ENCODE measurements at places on chromosomes 3 and 15.

DNA sequence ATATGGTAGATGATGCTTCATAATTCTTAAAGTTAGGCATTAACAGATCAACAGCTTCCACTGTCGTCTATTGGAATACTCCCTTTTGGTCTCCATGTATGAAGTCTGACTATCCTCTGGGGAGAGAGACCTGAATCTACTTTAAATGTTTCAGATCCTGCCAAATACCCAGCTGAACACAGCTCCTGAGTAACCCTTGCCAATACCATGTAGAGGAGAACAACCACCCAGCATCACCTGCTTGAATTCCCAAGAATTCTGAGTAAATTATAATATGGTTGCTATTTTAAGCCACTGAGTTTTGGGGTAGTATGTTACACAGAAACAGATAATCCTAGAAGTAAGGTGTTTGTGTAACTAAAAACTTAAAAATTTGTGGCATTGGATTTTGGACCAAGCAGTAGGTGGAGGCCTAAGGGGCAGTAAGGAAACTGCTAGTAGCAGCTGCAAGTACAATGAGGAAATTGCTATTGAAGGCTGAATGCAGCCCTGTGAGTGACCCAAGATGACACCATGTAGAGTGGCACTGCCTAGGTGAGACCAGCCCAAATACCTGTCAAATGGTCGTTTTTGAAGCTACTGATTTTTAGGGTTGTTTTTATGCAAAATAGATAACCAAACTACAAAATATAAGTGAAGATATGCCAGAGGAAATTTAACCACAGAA lies 30.9 kb downstream of the NRG4 start:
- DNase-seq = no peak

DNA sequence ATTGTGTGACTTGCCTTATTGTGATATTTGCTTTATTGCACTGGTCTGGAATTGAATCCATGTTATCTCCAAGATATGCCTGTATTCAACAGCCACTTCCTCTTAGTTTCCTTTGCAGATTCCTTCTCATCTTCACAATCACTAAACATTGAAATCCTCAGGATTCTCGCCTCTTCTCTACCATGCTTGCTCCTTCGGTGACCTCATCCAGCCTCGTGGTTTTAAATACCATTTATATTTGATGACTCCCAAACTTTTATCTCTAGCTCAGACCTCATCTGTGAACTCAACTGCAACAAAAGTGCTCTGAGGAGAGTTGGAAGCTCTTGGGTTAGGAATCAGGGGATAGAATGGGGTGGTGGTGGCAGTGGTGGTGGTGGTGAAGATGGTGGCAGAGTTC lies 19.9 kb downstream of the POLR2M start:
- no peak for DNase-seq

- no peak for DNase-seq
Observed at GRCh38 chr3:64216274-64217147, 8.8 kb downstream of the PRICKLE2 start.

- DNase-seq = no peak
Observed at GRCh38 chr15:51267051-51267702, 71.2 kb downstream of the CYP19A1 start.

DNA sequence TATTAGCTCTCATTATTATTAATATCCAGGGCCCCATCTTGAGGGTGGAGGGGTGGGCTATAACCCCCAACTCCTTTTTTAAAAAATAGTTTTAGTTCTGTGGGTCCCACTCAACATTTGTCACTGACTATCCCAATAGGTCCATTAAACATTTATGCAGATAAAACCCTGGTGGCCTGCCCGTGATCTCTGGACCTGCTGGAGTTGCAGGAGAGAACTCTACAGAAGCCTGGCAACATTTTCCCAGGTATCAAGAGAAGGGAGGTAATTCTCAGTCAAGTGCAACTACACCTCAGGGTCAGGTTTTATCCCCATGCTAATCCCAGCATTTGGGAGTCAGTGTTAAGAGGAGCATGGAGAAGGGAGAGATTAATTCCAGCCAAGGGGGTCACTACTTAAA lies 264.4 kb upstream of the PROK2 start:
- no peak for DNase-seq

DNA sequence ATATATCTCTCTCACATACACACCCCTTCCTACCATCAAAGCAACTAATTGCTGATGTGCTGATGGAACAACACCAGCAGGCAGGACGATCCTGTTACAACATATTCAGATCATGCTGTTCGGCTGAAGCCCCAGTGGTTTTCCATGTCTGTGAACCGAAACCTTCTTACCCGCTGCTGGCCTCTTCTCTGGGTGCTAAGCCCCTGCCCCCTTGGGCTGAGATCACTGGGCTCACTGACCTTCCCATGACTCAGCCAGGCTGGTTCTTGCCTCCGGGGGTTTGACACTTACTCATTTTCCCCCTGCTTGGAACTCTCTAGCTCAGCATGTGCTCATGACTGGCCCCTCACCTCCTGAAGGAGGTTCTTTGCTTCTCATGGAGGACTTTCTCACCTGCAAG lies 122.0 kb upstream of the RGMA start:
- no peak for DNase-seq

DNA sequence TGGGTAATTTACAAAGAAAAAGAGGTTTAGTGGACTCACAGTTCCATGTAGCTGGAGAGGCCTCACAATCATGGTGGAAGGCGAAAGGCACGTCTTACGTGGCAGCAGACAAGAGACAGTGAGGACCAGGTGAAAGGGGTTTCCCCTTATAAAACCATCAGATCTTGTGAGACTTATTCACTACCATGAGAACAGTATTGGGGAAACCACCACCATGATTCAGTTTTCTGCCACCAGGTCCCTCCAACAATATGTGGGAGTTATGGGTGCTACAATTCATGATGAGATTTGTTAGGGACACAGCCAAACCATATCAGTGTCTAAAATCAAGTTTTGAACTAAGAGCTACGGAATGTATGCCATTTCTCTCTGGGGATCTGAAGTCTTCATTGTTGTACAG lies 354.8 kb upstream of the C2CD4B start:
- no peak for DNase-seq

GRCh38 chr3:61443886-61444285 lies 117.5 kb upstream of the PTPRG start:
- no peak for DNase-seq

DNA sequence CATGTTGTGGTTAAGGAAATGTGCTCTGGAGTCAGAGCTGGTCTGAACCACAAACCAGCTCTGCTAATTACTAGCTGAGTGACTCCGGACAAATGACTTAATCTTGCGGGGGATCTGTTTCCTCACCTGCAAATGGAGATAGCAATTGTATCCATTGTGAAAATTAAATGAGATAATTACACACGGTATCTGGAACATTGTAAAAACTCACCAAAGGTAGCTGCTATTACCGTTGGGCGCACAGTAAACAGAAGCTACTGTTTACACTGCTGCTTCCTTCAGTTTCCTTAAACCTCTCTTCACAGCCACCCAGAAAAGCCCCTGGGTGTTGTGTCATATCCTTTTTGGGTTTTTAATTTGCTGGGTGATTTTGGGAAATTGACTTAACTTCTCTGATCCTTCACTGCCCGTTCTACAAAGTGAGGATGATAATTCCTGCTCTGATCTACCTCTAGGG lies 107.8 kb downstream of the MEGF11 start:
- DNase-seq = no peak

DNA sequence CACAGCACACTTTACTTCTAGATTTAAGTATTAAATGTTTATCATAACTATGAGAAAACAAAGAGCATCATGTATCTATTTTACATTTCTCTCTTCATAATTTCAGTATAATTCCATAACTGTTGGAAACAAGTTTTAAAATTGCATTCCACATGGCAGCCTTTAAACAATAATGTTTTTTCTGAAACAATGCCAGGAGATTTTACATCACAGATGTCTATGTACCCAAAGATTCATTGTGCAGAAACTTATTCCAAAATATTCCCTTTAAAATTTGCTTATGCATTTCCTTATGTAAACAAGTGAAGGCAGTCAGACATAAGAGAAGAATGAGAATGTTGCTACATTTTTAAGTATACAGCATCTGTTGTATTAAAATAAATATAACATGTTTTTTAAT lies 324.9 kb upstream of the COL8A1 start:
- DNase-seq = no peak

GRCh38 chr3:43285644-43286043 lies 696 bp upstream of the SNRK start:
- no peak for DNase-seq

DNA sequence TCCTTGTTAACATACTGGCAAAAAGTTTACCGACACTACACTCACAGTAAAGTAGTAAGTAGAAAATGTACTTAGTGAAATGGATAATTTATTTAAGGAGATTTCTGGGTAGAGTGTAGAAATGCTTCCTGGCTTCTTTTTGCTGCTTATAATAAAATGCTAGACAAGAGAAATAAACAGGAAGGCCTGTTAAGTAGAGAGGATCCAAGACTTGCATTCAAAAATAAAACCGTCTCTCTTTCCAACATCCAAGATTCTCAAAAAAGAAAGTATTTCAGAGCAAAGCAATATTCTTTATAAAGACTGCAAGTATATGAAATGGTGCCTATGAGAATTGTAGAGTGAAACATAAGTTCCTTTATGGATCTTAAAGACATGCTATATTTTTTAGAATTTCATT lies 77.0 kb upstream of the CNTN6 start:
- no peak for DNase-seq

DNA sequence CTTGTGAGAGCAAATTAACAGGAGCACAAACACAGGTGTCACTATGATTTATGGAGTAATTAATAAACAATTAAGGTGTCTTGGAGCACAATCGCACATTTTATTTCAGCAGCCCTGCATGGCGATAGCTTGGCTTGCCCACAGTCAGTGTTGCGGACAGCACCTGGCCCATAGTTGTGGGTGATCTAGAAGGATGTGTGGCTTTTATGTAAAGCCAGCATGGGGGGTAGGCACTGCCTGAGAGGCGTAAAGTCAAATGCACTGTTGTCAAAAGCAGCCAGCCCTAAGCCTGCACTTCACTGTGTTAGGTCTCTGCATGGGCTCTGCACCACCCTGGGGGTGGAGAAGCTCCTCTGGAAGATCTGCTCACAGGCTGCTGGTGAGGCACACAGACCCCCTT lies 177.4 kb upstream of the PPP2R3A start:
- DNase-seq = no peak

DNA sequence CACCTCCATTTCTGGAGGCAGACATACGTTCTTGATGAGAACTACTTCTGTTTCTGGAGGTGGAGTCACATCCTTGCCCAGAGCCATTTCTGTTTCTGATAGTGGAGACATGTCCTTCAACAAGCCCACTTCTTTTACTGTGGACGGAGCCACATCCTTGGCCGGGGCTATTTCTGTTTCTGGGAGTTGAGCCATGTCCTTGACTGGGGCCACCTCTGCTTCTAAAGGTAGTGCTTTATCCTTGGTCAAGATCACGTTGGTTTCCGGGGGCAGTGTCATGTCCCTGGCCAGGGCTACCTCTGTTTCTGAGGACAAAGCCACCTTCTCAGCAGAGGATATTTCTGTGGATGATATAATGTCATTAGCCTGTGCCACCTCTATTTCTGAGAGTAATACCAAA lies 100.0 kb downstream of the MAP4 start:
- no peak for DNase-seq

- DNase-seq = no peak
Observed at GRCh38 chr15:39079296-39079847, 501.5 kb upstream of the THBS1 start.

DNA sequence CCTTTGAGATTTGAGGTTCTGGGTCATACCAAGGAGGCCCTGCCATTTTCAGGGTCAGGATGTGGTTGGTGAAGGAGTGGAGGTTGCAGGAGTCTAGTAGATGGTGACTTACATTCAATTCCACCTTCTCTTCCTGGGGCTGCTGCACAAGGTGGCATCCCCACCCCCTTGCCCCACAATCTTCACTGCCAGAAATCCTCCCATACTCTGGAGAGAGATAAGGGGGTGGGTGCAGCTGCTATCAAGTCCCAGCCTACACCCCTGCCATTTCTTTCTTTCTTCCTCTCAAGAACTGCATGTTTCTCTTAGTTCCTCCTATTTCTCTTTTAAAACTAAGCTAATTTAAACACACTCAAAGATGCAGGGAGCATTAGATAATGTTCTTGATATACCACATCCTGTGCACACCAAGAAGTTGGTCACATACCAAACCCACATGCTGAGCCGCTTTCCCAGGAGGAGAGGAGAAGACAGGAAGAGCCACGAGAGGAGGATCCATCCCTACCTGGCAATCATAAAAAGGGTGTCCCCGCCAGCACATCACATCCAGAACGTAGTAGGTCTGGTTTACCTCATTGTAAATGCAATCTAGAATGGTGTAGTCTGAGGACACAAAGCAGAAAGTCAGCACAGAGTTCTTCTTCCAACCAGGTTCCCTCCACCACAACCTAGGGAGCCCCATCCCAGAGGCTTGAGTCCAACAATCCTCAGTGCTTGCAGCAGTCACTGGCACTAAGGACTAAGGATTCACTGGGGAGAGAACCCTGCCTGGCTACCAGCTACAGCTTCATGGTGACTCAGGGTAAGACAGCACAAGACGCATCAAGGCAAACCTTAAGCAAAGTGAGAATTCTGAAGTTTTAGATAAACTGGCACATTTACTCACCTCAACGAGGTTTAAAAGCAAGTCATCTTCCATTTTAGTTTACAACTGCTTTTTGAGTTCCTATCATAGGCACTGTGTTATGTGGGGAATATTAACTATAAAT lies 18.5 kb downstream of the SNUPN start:
- no peak for DNase-seq

DNA sequence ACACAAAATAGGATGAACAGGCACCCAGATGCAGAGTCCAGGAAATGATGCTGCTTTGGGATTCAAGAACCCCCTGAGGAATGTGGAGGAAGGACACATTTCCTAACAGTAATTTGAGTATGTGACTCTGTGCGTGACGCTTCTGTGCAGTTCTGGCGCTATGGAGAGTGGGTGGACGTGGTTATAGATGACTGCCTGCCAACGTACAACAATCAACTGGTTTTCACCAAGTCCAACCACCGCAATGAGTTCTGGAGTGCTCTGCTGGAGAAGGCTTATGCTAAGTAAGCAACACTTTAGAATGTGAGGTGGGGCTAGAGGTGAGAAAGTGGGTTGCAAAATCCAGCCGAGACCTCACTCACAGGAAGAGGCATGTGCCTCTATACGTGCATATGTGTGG lies 28.3 kb downstream of the CAPN3 start:
- DNase-seq = no peak

GRCh38 chr3:172582712-172583111 lies 59.5 kb upstream of the TNFSF10 start:
- DNase-seq = no peak
